Testis (tissue), 5 donors: ENCODE measurements at places on chromosomes 4 and X.

DNA sequence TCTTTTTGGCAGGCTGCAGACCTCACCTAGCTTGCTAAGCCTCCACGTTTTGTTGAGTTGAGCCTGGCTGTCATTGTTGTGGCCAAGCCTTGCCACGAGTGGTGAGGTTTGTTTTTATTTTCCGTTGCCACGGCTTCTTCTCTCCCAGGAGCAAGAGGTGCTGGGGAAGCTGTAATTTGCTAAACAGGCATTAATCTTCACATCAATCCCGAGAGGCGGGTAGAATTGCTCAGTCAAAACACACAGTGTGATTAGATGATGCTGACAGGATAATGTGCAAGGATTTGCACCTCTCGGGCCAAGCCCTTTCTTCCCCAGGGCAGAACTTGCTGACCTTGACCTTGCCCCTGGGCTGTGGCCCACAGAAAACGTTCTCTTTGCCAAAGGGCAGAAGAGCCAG lies 72.2 kb upstream of the ATP6AP2 start:
- DNase-seq: no peak

GRCh38 chr4:4308800-4309441 lies 18.9 kb downstream of the ZBTB49 start:
- no peak for DNase-seq

- DNase-seq: no peak
These were observed 956.5 kb downstream of the FAT4 start for GRCh38 chr4:126271292-126271691.

GRCh38 chr4:184994010-184994622 lies 24.2 kb upstream of the HELT start:
- DNase-seq: no peak

DNA sequence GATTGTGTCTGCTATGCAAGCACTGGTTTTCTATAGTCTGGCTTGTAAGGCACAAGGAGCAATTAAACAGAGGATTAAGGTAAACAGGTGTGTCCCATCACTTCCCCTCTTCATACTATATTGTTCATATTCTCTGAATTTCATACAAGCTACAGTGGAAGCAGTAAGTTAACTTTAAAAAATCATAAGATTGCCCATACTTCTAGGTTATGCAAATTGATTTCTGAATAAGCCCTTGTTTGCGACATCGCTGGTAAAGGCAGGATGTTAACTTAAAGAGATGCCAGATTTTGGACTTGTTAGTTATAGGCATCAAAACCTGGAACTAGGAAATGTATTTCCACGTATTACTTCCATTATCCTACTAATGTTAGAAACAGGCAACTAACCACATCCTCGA lies 1.0 kb upstream of the TMEM131L start:
- no peak for DNase-seq
